GM20000 (cell line): ENCODE measurements at places on chromosomes 2 and 18.

- no peak for DNase-seq
Observed at GRCh38 chr18:51522821-51523220, 325.3 kb upstream of the MEX3C start.

DNA sequence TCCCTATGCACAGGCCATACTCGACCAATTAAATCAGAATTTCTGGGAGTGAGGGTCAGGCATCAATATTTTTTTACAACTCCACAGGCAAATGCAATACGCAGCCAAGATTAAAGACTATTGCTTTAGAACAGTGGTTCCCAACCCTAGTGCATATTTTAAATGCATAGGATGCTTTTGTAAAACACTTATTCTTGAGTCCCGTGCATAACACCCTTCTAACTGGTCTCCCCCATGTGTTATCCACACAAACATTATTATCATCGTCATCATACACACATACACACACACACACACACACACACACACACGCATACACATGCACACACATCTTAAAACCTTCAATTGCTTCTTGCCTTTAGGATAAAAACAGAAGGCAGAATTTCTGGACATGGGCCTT, 145.0 kb upstream of the PELI1 start:
- DNase-seq: no peak

GRCh38 chr2:118249531-118249930, 161.3 kb downstream of the INSIG2 start:
- DNase-seq: no peak

GRCh38 chr2:200302940-200303727, 3.4 kb upstream of the SPATS2L start:
- no peak for DNase-seq

- DNase-seq: peak; percentile 91
Observed at GRCh38 chr2:189674374-189675112, at the start of gene ANKAR. TSS of gene ANKAR (plus strand) at chr2:189674670. CDS start at chr2:189676491, 1,821 bp downstream.

- DNase-seq: no peak
Observed at GRCh38 chr18:13294309-13294708, 75.7 kb downstream of the LDLRAD4 start.

GRCh38 chr2:42266236-42266635, 94.8 kb downstream of the COX7A2L start:
- no peak for DNase-seq

GRCh38 chr2:104849618-104850141, 4.2 kb upstream of the POU3F3 start:
- DNase-seq: peak; percentile 73

DNA sequence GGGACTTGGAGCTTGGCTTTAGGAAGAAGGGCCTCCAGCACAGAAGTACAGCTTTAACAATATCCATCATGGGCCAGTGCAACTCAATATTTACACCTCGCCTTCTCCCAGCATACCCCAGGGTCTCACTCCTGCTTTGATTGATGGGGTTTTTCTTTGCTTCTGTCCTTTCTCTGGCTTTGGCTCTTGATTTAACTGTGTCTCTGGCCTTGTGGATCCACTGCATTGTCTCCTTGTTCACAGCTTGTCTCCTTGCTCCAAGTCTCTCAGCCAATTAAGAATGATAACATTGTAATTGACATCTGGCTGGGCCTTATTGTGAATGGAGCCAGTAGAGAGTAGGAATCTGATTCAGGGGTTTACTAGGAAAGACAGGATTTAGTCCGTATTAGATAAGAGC, 1019.5 kb downstream of the TMEM182 start:
- no peak for DNase-seq

- no peak for DNase-seq
Observed at GRCh38 chr2:120764492-120764891, 28.8 kb downstream of the GLI2 start.

- no peak for DNase-seq
Observed at GRCh38 chr18:56148373-56148772, 490.0 kb downstream of the TXNL1 start.

- no peak for DNase-seq
Observed at GRCh38 chr18:62186499-62186773, 420 bp downstream of the PIGN start.

DNA sequence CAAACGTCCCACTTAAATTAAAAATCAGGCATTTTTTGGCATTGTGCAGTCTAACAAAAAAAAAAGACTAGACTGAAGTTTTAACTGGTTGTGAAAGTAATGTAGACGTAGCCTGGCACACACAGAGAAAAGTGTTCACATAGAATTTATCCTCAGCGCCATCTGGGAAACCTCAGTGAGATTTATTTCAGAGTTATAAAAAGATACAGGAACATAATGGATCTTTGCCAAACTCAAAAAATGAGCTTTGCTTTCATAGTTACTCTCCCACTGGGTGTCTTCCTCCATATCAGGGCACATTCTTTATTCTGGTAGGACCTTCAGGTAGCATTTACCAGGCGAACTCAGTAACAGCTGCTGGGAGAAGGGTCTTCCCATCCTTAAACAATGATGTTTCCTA, 532.4 kb upstream of the SALL3 start:
- no peak for DNase-seq

GRCh38 chr18:22817844-22818243, 115.3 kb upstream of the RBBP8 start:
- DNase-seq: no peak

DNA sequence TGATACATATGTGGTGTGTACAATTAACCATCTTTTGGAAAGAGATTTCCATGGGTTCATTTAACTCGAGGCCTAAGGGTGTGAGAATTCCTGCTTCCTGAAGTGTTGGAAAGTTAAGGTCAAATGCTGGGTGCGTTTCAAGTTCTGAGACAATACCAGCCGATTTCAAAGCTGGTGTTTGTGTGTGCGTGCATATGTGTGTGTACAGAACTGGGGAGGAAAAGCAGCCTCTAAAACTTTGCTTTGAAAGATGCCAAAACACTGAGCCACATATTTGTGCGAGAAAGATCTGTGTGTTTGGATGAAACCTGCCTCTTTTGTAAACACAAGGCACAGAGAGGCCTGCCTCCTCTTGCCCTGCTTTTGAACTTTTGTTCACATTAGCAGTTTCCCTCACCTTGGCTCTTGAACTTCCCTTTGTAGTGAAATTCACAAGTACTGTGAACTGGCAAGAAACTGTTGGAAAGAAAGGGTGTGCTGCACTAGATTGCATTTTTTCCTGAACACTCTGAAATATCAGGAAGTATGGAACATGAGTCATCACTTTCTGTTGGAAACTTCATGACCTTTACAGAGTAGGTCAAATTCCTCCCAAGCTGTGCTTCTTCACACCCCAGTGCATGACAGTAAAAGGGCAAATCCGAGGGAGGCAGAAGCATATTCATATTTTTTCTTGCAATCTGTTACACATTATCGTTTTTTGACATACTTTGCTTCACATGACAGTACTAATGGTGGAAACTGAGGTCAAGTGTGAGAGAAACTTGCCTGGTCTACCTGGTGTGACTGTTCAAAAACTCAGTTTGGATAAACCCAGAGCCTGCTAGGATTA, 20.0 kb upstream of the CAVIN2 start:
- DNase-seq: no peak

- DNase-seq: no peak
Observed at GRCh38 chr2:46411245-46411641, 68.1 kb upstream of the TMEM247 start.

DNA sequence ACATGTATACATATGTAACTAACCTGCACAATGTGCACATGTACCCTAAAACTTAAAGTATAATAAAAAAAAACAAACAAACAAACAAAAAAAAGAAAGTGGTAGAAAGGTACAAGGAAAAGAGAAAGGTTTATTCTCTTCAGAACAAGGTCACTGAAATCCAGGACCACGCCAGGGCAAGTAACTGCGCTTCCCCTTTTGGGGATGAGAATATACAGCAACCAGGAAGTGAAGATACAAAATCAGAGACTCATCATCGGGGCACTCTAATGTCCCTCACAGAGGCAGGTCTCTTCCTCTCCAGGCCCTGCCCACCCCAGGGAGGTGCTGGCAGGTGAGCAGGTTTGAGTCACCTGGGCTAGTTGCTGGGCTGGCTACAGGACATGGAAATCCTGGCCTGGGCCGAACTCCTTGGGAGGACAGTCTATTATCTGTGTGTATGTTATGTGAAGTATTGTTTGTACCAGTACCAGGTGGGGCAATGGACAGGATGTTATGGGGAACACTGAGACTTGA, 100.4 kb upstream of the GPR45 start:
- no peak for DNase-seq

DNA sequence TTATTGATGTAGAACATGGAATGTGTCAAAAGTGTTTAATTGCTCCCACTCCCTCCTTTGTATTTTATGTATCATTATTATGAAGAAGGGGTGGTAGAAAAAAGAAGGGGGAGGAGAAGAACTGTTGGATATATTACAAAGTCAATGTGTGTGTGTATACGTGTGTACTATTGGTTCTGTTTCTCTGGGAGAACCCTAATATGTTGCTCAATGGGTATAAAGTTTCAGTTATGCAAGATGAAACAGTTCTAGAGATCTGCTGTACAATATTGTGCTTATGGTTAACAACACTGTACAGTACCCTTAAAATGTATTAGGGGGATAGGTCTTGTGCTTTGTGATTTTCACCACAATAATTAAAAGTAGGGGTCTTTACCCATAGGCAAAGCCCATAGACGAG, 58.1 kb upstream of the ZC3H15 start:
- DNase-seq: no peak

DNA sequence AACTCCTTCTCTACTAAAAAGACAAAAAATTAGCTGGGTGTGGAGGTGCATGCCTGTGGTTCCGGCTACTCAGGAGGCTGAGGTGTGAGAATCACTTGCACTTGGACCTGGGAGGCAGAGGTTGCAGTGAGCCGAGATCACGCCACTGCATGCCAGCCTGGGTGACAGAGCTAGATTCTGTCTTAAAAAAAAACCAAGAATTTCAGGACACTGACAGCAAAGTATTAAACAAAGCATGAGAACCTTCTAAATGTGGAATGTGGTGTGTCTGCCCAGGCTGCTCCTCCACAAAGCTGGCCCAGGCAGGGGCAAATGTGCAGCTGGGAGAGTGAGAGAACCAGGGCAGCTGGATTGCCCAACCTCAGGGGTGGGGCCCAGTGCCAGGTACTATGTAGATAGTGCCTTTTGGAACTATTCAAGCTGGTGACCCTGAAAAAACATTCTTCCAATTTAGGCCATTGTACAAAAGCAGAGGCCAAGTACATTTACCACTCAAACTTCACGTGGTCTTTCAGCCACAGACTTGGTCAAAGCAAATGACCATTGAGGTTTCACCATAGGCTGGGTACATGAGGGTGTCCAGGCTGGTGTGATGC, 6.7 kb upstream of the UGT1A5 start:
- no peak for DNase-seq

GRCh38 chr2:75208738-75209137, 9.4 kb upstream of the TACR1 start:
- no peak for DNase-seq

- no peak for DNase-seq
Observed at GRCh38 chr2:139613264-139613663, 833.1 kb upstream of the NXPH2 start.

- DNase-seq: no peak
Observed at GRCh38 chr2:38409156-38410102, 32.4 kb upstream of the ATL2 start.

DNA sequence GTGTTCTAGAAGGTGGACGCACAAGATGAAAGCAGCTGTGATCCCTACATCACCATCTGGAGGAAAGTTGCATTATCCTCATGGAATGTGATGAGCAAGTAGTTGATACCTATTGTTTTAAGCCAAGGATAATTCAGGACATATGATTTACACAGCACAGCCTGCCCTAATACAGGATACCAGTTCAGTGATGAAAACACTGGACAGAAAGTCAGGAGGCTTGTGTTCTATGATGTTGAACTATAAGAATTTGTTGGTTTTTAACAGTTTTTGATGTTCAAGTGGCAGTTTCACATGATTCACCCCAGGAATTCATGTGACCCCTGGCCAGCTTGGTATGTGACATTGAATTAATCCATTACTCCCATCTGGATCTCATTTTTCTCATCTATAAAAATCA, 6.2 kb upstream of the CHST10 start:
- no peak for DNase-seq

DNA sequence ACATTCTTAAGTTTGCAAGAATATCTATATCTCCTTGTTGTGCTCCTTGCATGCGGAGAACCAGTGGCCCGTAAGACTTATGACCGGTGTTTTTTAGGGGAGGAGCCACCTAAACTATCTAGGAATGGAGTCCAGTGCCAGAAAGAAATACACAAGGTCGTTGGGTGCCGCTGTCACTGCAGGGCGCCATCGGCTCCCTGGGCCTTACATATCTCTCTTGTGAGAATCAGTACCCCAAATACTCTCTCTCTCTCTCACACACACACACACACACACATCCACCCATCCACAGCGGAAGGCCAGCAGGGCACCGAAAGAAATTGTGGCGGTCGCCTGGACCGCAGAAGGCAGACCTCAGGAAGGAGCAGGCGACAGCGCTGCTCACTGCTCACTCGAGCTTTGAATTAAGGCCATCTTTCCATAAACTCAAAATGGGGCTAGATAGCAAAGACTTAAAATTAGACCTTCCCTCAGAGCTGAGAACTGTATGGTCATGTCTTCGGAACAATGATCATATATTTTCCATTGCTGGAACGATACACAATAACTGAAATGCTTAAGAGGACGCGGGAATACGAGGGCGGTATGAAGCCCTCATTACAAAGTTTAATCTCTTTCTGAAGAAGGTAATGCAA, 10.4 kb downstream of the NR4A2 start:
- DNase-seq: peak; percentile 20

GRCh38 chr2:50872543-50872942, 159.4 kb downstream of the NRXN1 start:
- no peak for DNase-seq

DNA sequence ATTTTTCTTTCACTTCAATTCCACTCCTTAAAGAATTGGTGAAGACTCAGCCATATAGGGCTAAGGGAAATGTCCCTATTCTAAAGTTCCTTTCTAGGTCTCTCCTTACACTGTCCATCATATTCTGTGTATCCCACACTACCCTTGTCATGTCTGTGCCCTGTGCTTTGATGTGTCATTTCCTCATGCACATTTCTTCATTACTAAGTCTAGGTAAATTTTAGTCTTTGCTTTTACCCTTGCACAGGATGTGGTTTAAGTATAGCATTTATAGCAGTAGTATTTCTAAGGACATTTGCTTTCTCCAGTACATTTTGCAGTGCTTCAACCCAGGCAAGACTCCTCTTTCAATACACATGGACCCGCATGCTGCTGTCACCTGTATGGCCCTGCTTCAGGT, 221.5 kb upstream of the ACVR2A start:
- DNase-seq: peak; percentile 10

GRCh38 chr2:150271952-150272802, 215.3 kb downstream of the RND3 start:
- no peak for DNase-seq

GRCh38 chr2:67948057-67948456, 114.7 kb downstream of the C1D start:
- no peak for DNase-seq

DNA sequence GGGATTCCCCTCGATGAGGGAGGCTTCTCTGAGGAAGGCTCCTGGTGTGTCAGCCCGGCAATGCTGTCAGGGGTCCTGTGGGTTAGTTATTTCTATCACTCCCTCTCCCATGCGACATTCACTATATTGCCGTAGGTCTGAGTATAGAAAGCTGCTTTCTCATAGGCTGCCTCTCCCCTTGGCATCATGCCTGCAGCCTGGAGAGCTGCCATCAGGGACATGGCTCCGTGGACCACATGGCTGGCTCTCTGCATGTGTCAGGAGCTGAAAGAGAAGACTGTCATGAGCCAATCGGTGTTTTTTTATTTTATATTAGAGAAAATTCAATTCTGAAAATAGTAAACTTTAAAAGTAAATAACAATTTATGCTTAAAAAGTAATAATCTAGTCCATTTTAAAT, 198.0 kb downstream of the CDH20 start:
- no peak for DNase-seq
